Cortex of kidney (tissue), 1 donor: ENCODE measurements at places on chromosomes 12 and 14.

DNA sequence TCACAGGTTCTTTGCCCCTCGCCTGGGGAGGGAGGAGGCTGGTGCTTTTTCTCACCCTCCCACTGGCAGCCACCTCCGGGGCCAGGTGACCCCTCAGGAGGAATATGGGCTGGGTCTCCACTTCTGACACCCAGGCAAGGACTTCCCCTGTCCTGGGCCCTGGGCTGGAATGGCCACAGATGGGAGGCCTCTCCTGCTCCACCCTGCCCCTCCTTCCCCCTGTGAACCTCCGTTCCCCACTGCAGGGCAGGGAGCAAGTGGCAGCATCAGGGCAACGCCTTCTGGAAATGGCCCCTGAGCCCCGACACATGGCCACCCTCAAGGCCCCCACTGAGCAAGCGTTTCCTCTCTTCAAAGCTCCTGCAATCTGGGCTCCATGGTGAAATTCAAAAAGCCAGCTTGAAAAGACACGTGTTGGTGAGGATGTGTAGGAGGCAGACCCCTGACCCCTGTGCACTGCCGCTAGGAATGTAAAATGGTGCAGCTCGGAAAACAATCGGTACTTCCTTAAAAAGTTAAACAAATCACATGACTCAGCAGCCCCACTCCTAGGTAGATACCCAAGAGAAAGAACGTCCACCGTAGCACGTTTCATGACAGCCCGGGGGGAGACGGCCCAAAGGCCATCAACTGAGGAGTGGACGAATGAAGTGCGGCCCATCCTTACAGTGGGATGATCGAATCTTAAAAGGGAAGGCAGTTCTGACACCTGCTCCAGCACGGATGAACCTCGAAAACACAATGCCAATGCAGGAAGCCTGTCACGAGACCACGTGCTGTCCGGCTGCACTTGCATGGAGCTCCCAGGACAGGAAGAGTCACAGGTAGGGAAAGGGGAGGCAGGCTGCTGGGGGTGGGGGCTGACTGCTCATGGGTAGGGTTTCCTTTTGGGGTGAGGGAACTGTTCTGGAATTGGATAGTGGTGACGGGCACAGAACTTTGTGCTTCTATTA, 11.5 kb downstream of the XRCC3 start:
- no peak for DNase-seq

DNA sequence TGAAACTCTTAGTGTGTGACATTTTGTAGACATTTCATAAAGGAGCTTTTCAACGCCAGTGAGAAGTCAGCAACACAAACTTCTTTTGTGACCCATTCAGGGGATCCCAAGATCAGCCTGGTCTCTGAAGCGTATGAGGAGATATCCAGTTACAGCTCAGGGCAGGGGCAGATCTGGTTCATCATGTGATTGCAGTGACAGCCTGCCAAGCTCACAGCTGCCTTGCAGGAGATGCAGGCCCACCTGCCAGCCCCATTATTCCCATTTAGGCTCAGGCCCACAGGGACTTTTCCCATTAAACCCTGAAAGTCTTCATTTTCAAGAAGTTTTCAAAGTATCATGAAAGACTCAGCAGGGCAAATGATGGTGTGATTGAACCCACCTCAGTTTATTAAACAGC, 38.3 kb downstream of the SRGAP1 start:
- DNase-seq, result no peak

DNA sequence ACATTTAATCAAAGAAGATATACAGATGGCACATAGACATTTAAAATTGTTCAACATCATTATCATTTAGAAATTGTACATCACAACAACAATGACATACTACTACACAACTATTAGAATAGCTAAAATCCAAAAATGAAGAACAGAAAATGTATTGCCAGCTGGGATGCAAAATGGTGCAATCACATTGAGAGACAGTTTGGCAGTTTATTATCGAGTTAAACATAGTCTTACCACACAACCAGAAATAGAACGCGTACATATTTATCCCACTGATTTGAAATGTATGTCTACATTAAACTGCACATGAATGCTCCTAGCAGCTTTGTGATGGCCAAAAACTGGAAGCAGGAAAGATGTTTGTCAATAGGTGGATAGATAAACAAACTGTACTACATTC, 791.5 kb upstream of the MGAT4C start:
- no peak for DNase-seq

DNA sequence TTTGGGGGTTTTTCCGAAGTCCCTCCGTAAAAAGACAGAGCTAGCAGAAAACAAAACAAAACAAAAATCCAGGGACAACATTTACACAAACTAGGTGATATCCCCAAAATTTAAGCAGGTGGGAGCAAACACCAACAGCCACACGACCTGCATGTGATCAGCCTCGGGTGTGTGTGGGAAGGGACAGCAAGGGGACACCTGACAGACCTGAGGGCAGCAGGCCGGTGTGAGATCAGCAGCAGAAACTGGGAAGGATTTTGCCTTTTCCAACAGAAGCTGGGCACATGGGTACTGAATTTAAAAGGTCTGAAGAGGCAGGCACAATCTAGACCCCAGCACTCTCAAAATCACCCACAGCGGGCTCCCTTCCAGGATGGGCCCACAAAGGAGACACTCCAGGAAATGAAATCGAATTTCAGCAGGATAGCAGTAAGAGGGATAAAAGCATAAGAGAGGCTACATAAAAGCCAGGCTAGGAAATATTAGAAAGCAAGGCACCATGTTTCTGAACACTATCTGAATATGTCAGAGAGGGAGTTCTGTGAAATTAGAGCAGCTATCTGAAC, 36.5 kb upstream of the SELPLG start:
- DNase-seq, result no peak

- no peak for DNase-seq
These were observed 39.4 kb downstream of the ATF7 start for GRCh38 chr12:53586745-53587144.

DNA sequence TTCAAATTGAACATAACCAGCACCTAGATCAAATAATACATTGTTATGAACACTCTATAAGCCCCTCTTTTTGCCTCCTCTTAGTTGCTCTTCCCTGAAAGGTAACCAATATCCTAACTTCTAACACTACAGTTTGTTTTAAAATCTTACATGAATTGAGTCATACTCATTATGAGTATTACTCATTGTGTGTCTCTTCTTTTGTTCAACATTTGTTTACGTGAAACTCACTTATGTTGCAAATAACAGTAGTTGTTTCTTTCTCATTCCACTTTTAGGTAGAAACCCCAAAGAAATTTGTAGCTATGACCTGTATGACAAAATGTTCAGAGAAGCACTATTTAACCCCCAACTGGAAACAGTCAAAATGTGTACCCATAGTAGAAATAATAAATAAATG, 6.6 kb downstream of the LRRC9 start:
- no peak for DNase-seq

- no peak for DNase-seq
These were observed 34.8 kb upstream of the RCOR1 start for GRCh38 chr14:102557434-102558226.

- DNase-seq, result no peak
These were observed 29.3 kb upstream of the ANKRD9 start for GRCh38 chr14:102538602-102539543.

- no peak for DNase-seq
These were observed 273.1 kb downstream of the ZFP36L1 start for GRCh38 chr14:68519671-68520187.

- DNase-seq, result no peak
These were observed 75.6 kb downstream of the GRIN2B start for GRCh38 chr12:13905794-13906193.

- no peak for DNase-seq
These were observed 8.9 kb downstream of the SLC7A8 start for GRCh38 chr14:23174296-23175184.

DNA sequence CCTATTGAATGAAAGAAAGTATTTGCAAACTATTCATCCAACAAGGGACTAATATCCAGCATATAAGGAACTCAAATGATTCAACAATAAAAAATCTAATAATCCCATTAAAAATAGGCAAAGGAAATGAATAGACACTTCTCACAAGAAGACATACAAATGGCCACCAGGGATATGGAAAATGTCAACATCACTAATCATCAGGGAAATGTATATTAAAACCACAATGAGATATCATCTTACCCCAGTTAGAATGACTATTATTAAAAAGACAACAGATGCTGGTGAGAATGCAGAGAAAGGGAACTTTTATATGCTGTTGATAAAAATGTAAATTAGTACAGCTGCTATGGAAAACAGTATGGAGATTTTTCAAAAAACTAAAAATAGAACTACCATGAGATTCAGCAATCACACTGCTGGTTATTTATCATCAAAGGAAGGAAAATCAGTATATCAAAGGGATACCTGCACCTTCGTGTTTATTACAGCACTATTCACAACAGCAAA, 89.3 kb downstream of the GARIN6 start:
- DNase-seq, result no peak

- no peak for DNase-seq
These were observed 575 bp downstream of the NAA30 start for GRCh38 chr14:57390806-57391516.

GRCh38 chr14:89771251-89771650, 183.3 kb downstream of the EFCAB11 start:
- DNase-seq, result no peak

DNA sequence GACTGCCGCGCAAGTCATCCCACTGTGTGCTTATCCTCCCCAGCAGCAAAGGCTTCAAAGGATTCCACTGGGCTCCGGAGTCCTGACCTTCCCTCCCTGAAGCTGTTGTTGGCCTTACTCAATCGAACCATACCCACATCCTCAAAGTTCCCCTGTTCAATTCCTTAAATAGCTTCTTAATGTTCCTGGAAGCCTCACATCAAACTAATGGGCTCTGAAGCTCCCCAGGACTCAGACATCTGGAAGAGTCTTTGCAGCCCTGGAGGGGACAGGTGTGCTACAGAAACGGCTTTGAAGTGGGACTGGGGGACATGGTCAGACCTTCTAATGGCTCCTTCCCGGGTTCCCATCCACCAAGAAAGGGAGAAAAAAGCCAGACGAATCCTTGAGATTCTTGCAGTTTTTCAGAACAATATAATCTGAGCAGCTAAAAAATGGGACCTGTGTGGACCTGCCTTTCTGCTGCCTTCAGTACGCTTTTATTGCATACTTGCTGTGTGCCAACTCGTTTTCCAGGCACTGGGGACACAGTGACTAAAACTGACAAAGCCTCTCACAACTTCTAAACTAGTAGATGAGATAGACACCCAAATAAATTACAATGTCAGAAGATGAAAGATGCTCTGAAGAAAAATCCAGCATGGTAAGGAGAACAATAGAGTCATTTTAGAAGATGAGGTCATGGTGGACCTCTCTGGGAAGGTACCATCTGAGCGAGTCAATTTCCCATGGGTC, 204.5 kb downstream of the MON2 start:
- no peak for DNase-seq

DNA sequence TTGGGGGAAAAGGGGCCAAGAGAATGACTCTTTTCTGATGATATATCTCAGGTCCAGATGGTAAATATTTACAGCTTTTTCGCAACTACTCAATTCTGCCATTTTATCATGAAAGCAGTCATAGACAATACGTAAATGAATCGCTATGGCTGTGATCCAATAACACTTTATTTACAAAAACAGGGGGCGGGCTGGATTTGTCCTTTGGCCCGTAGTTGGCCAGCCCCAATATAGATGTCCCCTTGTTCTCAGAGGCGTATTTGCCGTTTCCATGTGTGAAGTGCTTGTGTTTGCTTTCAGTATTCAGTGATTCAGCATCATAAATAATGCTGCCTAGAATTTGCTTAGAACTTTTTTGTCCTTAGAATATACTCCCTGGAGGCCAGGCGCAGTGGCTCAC, 77.2 kb downstream of the CCDC92 start:
- no peak for DNase-seq

GRCh38 chr12:47824198-47824597, 4.5 kb upstream of the HDAC7 start:
- DNase-seq, result no peak

GRCh38 chr12:100859063-100859627, 64.6 kb downstream of the ANO4 start:
- DNase-seq, result no peak

GRCh38 chr12:30810918-30811317, 56.2 kb upstream of the CAPRIN2 start:
- DNase-seq, result no peak
